ENCODE measurements at places on chromosomes 6 and 20. TPM values are rescaled to one million over a fixed set of nuclear protein-coding genes. Genes with fewer than 3 reads are reported as not detected.

DNA sequence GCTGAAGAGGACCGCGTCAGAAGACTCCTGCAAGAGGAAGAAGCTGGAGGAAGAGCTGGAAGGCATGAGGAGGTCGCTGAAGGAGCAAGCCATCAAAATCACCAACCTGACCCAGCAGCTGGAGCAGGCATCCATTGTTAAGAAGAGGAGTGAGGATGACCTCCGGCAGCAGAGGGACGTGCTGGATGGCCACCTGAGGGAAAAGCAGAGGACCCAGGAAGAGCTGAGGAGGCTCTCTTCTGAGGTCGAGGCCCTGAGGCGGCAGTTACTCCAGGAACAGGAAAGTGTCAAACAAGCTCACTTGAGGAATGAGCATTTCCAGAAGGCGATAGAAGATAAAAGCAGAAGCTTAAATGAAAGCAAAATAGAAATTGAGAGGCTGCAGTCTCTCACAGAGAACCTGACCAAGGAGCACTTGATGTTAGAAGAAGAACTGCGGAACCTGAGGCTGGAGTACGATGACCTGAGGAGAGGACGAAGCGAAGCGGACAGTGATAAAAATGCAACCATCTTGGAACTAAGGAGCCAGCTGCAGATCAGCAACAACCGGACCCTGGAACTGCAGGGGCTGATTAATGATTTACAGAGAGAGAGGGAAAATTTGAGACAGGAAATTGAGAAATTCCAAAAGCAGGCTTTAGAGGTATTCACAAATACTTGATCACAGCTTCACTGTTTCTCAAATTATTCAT lies 8.9 kb upstream of the SNRNP48 start:
- no peak overlapping the region for H3K4me3 ChIP-seq
- no peaks in the 10 kb centered on the region for H3K36me3 ChIP-seq
- DNase-seq = no peak
- no peaks in the 10 kb centered on the region for H3K4me1 ChIP-seq
- H3K27me3 ChIP-seq = no peaks in the 10 kb centered on the region
- no peak overlapping the region for H3K27ac ChIP-seq

DNA sequence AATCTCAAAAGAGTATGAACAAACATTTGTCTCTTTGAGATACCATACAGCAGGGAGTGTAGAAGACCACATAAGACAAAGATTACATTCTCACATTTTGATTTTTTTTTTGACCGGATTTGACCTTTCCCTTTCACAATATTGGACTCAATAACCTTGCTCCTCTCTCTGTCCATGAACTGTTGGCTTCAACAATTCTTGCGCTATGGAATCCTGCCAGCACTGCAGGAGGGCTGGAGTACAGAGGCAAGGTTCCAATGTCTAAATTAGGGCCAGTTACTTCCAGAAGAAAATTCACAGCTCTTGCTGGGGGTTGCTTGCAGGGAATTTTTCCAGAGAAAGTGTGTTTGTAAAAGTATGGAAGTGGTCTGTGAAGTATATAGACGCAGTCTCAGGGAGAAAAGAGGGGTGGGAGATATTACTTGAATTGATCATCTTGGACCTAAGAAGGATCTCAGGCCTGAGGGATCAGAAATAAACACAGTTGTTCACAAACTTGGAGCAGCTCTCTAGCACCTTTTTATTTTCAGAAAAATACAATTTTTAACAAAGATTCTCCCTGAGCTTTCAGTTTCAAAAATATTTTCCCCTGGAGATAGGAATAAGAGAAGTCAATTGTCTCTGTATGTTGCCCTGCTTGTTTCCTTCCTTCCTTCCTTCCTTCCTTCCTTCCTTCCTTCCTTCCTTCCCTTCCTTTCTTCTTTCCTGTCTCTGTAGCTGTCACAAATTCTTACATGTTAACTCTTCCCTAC lies 765.9 kb downstream of the BCKDHB start:
- no peak overlapping the region for H3K27ac ChIP-seq
- no peaks in the 10 kb centered on the region for H3K36me3 ChIP-seq
- no peak for DNase-seq
- no peaks in the 10 kb centered on the region for H3K27me3 ChIP-seq
- H3K4me1 ChIP-seq = no peaks in the 10 kb centered on the region

DNA sequence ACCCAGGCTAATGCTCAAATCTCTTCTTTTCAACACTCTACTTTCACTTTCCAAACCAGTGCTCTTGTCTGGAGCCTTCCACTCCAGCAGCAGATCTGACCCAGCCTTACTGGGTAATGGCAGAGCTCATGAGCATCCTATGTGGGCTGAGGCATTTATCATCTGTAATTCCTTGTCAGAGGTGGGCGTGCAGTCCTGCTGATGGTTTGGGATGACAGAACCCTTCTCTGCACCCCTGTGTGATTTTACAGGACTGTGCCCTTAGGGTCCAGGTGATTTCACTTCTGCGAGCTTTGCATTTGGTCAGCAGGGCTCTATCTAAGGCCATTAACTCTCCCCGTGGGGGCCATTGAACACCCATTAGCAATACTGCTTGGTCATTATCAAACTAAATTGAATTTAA lies 55.4 kb downstream of the LAMA4 start:
- no peak overlapping the region for H3K4me3 ChIP-seq
- no peak overlapping the region for H3K27ac ChIP-seq
- DNase-seq = no peak
- H3K4me1 ChIP-seq = no peaks in the 10 kb centered on the region

- H3K4me1 ChIP-seq = peaks cover 14% of the 10 kb centered on the region
- H3K27me3 ChIP-seq = no peaks in the 10 kb centered on the region
- peak; percentile 39 for DNase-seq
- H3K36me3 ChIP-seq = no peaks in the 10 kb centered on the region
Observed at GRCh38 chr6:28371706-28372451, 22.1 kb downstream of the ZKSCAN3 start.

DNA sequence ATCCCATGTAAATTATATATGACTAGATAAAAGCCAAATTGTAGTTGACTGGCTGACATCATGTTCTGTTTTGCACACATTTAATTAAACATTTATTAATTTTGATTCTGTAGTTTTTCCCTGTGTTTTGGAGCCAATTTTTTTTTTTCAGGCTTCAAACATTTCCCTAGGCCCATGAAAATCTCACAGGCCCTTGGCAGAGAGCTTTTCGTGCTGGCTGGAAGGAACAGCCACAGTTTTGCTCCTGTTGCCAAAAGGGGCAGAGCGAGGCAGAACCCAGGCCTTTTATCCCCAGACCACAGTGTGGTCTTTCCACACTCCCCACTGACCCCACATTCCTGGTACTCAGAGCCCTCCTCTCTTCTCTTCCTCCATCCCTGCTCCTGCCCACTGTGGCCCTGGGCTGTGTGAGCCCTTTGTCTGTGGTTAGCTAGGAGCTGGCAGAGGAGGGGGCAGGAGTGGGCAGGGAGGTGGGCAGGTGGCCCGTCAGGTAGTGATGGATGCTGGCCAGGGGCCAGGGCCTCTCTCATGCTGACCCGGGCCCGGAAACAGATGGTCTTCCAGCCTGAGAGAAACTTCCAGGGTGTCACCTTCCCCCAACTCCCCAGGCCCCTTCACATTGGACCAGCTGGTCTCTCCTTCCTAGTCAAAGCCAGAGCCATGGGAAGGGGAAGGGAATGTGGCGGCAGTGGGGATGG lies 19.4 kb upstream of the CCM2L start:
- no peaks in the 10 kb centered on the region for H3K27me3 ChIP-seq
- H3K36me3 ChIP-seq = no peaks in the 10 kb centered on the region
- H3K4me1 ChIP-seq = no peaks in the 10 kb centered on the region
- no peak overlapping the region for H3K4me3 ChIP-seq
- DNase-seq = no peak

DNA sequence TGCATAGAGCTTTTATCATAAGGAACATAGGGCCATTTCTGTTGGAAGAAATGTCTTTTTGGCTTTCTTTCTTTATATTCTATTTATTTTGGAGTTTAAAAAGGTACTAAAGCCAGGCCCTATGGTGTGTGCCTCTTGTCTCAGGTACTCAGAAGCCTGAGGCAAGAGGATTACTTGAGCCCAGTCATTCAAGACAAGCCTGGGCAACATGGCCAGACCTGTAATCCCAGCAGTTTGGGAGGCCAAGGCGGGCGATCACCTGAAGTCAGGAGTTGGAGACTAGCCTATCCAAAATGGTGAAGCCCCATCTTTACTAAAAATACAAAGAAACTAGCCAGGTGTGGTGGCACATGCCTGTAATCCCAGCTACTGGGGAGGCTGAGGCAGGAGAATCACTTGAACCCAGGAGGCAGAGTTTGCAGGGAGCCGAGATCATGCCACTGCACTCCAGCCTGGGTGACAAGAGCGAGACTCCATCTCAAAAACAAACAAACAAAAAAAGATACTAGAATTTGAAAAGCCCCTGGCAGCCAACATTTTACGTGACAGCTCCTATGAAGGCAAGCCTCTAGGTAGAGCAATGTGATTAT lies 80.0 kb downstream of the CBFA2T2 start:
- peaks cover 7% of the 10 kb centered on the region for H3K4me1 ChIP-seq
- no peaks in the 10 kb centered on the region for H3K27me3 ChIP-seq
- H3K4me3 ChIP-seq = no peak overlapping the region
- DNase-seq = no peak
- peak overlapping the region; percentile 48 for H3K27ac ChIP-seq
- no peaks in the 10 kb centered on the region for H3K36me3 ChIP-seq

DNA sequence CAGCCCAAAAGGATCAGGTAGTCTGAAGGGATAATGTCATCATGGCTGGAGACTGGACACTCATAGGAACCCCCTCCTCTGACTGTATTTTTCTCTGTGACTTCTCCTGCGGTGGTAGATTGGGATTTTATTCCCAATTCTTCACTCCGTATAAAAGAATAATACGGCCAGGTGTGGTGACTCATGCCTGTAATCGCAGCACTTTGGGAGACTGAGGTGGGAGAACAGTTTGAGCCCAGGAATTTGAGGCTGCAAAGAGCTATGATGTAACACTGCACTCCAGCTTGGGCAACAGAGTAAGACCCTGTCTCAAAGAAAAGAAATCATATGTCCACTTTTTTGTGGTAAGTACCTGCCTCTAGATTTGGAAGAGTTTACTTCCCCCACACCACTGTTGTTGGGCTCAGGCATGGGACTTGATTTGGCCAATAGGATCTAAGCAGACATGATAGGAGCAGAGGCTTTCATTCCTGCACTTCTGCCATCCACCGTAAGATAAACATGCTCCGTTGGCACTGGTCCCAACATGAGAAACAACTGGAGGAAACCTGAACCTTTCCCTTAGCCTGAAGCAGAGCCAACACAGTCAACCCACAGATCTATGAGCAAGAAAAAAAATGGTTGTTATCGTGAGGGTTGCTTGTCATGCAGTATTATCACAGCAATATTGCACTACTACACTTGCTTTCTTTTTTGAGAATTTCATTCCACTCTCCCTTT lies 82.0 kb downstream of the JPH2 start:
- H3K36me3 ChIP-seq = no peaks in the 10 kb centered on the region
- H3K4me1 ChIP-seq = no peaks in the 10 kb centered on the region
- no peak overlapping the region for H3K4me3 ChIP-seq
- DNase-seq = no peak
- 0 out of 2 replicates have a peak, but pooled peaks cover 2% of the 10 kb centered on the region for H3K27me3 ChIP-seq

- H3K36me3 ChIP-seq = no peaks in the 10 kb centered on the region
- no peaks in the 10 kb centered on the region for H3K4me1 ChIP-seq
- no peaks in the 10 kb centered on the region for H3K27me3 ChIP-seq
- no peak overlapping the region for H3K4me3 ChIP-seq
- no peak overlapping the region for H3K27ac ChIP-seq
Observed at GRCh38 chr6:3471711-3472110, 14.9 kb upstream of the SLC22A23 start.

- H3K27me3 ChIP-seq = peaks cover 4% of the 10 kb centered on the region
- no peak for DNase-seq
- H3K27ac ChIP-seq = no peak overlapping the region
- peak overlapping the region; percentile 38 for H3K4me3 ChIP-seq
- H3K4me1 ChIP-seq = peaks cover 5% of the 10 kb centered on the region
Observed at GRCh38 chr6:37704923-37705238, 7.2 kb upstream of the MDGA1 start.

DNA sequence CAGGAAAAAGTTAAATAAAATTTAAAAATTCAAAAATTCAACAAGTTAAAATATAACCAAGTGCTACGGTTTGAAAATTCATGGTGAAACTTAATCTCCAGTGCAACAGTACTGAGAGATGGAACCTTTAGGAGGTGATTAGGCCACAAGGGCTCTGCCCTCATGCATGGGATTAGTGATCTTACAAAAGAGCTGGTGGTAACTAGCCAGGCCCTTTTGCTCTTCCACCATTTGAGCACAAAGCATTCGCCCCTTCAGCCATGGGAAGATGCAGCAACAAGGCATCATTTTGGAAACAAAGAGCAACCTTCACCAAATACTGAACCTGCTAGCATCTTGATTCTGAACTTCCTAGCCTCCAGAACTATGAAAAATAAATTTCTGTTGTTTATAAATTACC lies 80.9 kb downstream of the RNGTT start:
- H3K4me1 ChIP-seq = no peaks in the 10 kb centered on the region
- no peak overlapping the region for H3K27ac ChIP-seq

- no peak for DNase-seq
- H3K36me3 ChIP-seq = no peaks in the 10 kb centered on the region
- H3K4me1 ChIP-seq = no peaks in the 10 kb centered on the region
- no peak overlapping the region for H3K4me3 ChIP-seq
- no peaks in the 10 kb centered on the region for H3K27me3 ChIP-seq
Observed at GRCh38 chr6:130749402-130749801, 77.8 kb upstream of the SMLR1 start.

DNA sequence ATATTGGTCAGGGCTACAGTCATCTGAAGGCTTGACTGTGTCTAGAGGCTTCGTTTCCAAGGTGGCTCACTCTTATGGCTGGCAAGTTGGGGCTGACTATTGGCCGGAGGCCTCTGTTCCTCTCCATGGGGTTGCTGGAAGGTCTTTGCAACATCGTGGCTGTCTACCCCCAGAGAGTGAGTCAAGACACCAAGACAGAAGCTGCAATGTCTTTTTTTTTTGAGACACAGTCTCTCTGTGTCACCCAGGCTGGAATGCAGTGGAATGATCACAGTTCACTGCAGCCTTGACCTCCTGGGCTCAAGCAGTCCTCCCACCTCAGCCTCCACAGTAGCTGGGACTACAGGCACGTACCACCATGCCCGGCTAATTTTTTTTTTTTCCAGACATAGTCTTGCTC lies 29.4 kb upstream of the KIF3B start:
- H3K4me1 ChIP-seq = peaks cover 6% of the 10 kb centered on the region
- H3K27me3 ChIP-seq = no peaks in the 10 kb centered on the region
- no peak overlapping the region for H3K4me3 ChIP-seq
- no peaks in the 10 kb centered on the region for H3K36me3 ChIP-seq

- no peak for DNase-seq
- H3K27me3 ChIP-seq = no peaks in the 10 kb centered on the region
- H3K27ac ChIP-seq = no peak overlapping the region
- H3K4me3 ChIP-seq = no peak overlapping the region
- H3K36me3 ChIP-seq = no peaks in the 10 kb centered on the region
- H3K4me1 ChIP-seq = peaks cover 35% of the 10 kb centered on the region
Observed at GRCh38 chr6:42393339-42393738, 58.4 kb downstream of the TRERF1 start.

GRCh38 chr6:150145427-150145826 lies 2.6 kb downstream of the PPP1R14C start:
- peaks cover 3% of the 10 kb centered on the region for H3K4me1 ChIP-seq
- DNase-seq = no peak
- H3K27ac ChIP-seq = no peak overlapping the region
- no peak overlapping the region for H3K4me3 ChIP-seq

GRCh38 chr6:74069089-74069581 lies 373.1 kb downstream of the CD109 start:
- no peak overlapping the region for H3K27ac ChIP-seq
- DNase-seq = no peak

The TMEM217 gene
- polyA plus RNA-seq = 3.6 TPM

The DPPA5 gene
- not detected for polyA plus RNA-seq

Measured in GM12878 (cell line).